ENCODE measurements at places on chromosomes 16 and 17.
A peak's percentile ranks its signal among the peaks of the same experiment; 100 is the strongest.

- peak; percentile 77 for DNase-seq
Observed at GRCh38 chr16:56607109-56607618, 1.2 kb upstream of the MT2A start.

GRCh38 chr17:4616476-4616875 is 25.0 kb downstream of the ALOX15 start:
- no peak for DNase-seq

DNA sequence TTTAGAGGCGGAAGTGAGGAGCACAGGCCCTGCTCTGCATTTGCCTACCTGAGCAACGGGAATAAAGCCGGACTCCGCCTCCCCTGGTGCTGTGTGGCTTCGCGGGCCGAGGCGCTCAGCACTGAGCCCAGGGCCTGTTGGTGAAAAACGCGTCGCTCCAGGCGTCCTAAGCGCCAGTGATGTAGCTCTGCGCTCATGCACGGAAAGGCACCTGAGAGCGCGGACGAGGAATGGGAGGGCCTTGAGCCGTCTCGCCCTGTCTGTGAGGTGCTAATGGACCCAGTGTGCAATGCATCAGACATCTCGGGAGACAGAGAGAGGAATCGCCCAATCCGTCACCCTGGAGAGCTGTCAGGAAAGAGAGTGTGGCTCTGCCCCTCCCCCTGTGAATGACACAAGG is 17.2 kb upstream of the ATP2A3 start:
- DNase-seq = no peak

DNA sequence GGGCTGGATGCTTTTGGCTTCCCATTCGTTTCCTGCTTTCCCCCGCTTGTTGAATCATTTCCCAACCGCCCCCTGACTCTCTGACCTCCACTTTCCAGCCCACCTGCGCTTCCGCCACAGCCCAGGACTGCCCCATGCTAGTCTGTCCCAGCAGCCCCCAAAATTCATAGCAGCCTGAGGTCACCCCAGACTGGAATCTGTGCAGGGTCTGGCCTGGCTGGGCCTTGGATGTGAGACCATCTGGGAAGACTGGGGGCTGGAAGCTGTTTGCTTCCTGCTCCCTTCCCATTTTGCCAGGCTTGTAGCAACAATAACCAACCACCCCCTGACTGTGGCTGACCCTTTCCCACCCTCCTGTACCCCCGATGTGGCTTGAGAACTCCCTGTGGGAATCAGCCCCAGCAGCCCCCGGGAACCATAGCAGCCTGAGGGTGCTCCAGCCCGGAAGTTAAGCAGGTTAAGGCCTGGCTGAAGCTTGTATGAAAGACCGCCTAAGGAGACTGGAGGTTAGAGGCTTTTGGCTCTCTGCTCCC is 2290.8 kb downstream of the TP53TG3F start:
- DNase-seq = no peak

GRCh38 chr17:36899250-36900159 is 37.8 kb upstream of the LHX1 start:
- DNase-seq = no peak

DNA sequence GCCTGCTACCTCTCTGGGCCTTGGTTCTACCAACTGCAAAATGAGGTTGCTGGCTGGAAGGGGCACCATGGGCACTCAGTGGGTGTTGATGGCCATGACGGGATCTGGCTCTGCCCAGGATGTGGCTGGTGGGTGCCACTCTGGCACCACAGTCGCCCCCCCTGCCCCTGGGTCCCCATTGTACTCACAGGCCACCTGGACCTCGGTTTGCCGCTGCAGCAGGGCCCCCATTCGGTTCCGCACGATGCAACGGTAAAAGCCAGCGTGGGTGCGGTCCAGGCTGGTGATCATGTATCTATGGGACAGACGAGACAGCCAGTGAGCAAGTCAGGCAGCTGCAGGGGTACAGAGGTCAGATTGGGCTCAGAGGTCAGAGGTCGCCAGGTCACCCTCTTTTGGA is 160.1 kb upstream of the CDC42EP4 start:
- no peak for DNase-seq

GRCh38 chr17:14843086-14843795 is 421.9 kb downstream of the PMP22 start:
- no peak for DNase-seq

DNA sequence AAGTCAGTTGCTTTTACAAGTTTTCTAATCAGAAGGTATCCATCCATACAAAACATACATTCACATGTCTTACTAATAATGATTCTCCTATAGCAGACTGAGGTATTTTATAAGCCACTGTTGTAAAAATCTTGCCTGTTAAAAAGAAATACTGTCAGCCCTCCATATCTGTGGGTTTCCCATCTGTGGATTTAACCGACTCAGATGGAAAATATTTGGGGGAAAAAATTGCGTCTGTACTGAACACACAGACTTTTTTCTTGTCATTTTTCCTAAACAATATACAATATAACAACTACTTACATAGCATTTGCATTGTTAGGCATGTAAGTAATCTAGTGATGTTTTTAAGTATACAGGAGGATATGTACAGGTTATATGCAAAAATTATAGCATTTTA is 90.4 kb downstream of the PARN start:
- DNase-seq = no peak

DNA sequence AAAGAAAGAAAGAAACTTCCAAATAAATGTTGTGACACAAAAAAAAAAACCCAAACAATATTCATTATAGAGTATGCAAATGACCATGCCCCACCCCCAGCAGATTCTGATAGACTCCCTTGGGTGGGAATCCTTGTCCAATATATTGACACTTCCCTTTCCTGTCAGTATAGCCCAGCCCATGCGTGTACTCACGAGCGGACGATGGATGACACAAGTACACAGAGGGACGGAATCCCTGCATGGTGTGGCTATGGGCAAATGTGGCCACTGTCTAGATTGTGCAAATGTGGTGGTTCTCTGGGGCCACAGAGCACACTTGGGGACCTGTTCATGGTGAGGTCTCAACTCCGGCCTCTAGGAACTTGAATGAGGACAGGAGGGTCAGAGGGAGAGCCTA is 3.1 kb downstream of the RAB37 start:
- DNase-seq = no peak

DNA sequence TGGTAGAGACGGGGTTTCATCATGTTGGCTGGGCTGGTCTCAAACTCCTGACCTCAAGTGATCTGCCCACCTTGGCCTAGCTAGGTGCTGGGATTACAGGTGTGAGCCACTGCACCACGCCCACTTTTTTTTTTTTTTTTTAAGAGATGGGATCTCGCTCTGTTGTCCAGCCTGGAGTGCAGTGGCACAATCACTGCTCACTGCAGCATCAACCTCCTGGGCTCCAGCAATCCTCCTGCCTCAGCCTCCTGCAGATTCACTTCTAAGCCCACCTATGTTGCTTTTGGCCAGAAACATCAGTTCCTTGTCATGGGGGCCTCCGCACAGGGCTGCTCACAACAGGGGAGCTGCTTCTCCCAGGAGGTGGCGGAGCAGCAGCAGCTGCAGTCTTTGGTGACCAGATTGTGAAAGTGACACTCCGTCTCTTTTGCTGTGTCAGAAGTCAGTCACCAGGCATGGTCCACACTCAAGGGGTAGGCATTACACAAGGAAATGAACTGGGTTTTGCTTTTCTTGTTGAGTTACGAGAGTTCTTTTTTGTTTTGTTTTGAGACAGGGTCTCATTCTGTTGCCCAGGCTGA is 4.5 kb upstream of the NME4 start:
- no peak for DNase-seq

- no peak for DNase-seq
Observed at GRCh38 chr17:45905814-45906213, 11.5 kb downstream of the MAPT start.

- DNase-seq = no peak
Observed at GRCh38 chr17:43984521-43984920, 19.9 kb upstream of the NAGS start.

GRCh38 chr17:63082952-63083351 is 116.9 kb downstream of the TANC2 start:
- DNase-seq = no peak

Data from thoracic aorta (tissue), 2 donors.